ENCODE measurements at places on chromosomes 16 and 17.

DNA sequence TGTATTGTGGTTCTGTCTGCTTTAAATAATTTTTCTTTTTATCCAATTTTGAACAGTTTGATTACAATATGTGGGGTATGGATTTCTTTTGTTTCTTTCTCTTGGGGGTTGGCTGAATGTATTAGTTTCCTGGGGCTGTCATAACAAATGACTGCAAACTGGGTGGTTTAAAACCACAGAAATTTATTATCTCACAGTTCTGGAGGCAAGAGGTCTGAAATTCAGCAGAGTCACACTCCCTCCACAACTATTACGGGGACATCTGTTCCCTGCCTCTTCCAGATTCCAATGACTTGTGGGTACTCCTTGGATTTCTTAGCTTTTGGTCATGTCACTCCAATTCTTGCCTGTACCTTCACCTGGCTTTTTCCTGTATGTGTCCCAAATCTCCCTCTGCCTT lies 23.7 kb downstream of the COX11 start:
- no peak for DNase-seq

- DNase-seq, result no peak
These were observed 874 bp downstream of the WWP2 start for GRCh38 chr16:69762814-69763598.

DNA sequence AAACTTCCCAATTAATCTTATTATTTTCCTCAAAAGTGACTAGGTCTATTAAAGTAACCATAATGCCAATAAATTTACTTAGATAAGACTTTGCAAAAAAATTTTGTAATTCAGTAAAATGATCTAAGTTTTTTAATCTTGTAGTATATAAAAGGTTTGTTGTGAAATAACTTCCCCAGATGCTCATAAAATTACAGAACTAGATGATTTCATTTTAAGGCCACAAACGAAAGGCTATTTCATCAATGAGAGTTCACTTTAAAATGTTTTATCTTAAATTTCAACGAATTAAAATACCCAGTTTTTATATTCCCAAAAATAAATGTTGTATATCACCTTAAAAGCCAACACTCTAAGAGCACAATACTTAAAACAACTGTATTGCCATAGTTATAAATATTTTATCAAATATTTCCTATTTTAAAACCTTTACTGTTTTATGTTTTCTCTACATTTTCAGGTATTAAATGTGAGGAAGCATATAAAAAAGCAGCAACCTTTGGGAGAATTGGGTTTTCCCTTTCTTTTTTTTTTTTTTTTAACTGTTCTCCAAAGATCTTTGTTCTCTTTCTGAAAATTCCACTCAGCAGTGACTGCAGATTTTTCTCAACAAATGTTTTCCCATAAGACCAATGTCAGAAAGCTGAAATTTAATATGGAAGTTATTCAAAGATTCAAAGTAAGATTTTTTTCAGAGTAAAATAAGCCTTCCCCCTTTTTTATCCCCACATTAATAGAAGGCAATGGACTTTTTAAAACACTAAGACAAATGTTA lies 169.9 kb downstream of the CYB561 start:
- DNase-seq, result no peak

GRCh38 chr16:57711-58110 lies 4.1 kb downstream of the SNRNP25 start:
- DNase-seq, result no peak

DNA sequence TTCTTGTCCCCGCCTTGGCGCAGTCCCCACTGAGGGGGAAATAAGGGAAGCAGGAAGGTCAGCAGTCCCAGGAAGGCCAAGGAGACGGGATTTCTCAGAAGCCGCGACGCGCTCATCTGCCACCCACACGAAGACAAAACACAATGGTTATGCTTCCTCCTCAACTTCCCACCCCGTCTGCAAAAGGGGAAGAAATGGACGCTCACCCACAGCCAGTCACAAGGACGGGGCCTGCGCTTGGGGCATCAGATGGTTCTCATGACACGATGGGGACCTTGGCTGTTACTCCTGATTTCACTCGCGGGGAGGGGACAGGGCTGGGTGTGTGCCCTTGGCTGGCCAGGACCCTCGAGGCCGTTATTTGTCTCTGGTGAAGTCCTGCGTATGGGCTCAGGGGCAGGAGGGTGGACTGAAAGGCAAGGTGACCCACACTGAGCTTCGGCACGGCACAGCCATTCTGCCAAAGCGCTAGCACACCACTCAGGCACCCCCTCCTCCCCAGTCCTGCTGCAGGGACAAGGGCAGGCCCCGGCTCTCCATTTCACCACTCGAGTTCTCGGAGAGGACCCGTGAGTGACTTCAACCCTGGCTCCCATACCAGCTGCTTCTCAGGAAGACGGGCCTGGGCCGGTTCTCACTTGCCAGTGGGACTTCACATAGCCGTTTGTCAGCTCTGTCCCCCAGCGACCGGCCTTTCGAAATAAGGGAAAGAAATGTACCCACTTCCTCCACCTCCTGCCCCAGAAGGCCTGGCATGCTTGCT lies 84.5 kb downstream of the ABR start:
- no peak for DNase-seq

GRCh38 chr17:57379237-57379894 lies 123.0 kb downstream of the MSI2 start:
- DNase-seq, result peak; percentile 56

- DNase-seq, result no peak
These were observed 7.3 kb upstream of the PRSS36 start for GRCh38 chr16:31157136-31157535.

- peak; percentile 11 for DNase-seq
These were observed 30.7 kb upstream of the CHMP6 start for GRCh38 chr17:80960797-80961452.

DNA sequence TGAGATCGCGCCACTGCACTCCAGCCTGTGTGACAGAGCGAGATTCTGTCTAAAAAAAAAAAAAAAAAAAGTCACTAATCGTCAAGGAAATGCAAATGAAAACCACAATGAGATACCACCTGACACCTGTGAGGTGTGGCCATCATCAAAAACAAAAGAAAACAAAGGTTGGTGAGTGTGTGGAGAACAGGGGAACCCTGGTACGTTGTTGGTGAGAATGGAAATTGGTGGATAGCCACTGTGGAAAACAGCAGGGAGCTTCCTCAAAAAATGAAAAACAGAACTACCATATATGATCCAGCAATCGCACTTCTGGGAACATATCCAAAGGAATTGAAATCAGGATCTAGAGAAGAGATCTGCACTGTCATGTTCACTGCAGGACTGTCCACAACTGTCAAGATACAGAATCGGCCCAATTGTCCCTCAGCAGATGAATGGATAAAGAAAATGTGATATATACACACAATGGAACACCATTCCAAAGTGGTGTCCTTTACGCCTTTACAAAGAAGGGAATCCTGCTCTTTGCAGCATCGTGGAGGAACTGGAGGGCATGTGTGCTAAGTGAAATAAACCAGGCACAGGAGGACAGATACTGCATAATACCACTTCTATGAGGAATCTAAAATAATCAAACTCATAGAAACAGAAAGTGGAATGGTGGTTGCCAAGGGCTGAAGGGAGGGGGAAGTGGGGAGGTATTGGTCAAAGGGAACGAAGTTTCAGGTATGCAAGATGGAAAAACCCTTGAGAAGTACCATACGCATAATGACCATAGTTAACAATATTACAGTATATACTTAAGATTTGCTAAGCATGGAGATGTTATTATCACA lies 63.5 kb upstream of the PLCG2 start:
- no peak for DNase-seq

DNA sequence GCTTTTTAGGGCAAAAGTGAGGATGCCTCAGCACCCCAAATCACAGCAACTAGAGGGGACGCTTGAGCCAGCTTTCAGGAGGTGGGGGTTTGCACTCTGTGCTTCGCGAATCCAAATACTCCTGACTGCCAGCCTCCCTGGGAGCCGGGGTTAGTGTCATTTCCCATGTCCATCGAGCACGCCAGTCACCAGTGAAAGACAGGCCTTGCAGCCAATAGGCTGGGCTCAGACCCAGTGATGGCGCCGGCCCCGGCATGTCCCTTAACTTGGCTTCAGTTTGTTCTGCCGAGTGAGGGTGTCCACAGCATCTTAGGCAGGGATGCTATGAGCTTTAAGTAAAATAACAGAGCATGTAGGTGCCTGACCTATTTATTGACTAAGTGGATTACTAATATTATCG lies 50.9 kb upstream of the CDC42EP4 start:
- no peak for DNase-seq

DNA sequence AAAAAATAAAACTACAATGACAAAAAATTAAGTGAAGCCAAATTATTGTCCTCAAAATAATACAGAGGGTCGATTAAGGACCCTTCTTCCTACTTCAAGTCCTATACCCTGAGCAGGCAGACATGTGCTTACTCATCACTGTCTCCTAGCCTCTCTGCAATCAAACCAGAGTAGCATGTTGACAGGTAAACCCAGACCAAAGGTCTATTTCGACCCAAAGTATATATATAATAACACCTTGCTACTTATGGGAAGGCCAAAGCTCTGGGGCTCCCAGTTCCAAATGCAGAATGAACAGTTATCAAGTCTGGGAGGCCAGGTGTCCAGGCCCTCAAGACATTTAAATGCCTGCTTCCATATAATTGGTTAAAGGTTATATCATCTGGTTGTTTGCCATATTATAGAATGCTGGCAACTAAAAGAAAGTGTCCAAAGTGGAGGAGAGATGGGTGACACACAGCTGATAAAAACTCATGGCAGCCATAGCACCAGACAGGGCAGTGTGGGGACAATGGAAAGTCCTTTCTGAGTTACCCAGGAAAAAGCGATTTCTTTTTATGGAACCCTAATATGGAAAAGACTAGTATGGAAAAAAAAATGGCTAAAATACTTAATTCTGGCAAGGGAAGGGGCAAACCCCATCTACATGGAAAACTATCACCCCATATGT lies 53.6 kb downstream of the N4BP1 start:
- DNase-seq, result no peak

- DNase-seq, result no peak
These were observed 42.0 kb upstream of the RPL38 start for GRCh38 chr17:74161503-74161875.

DNA sequence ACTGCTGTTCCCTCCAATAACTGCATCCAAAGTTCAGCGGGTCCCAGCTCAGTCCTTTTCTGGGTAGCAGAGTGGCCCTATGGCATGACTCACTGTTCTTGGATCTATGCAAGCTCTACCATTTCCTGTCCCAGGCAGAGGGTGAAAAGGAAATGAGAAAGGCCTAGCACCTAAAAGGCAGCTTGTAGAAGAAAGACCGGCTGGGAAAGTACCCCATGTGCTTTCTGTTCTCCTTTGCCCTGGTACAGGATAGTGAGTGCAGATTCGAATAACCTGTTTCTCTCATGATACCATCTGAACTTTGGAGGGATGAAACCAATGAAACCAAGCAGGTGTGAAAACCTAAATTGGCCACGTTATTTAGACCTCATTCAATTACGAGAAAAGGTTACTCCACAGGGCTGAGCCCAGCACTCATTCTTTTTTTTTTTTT lies 12.7 kb upstream of the HASPIN start:
- DNase-seq, result no peak

GRCh38 chr16:83441517-83441916 lies 366.3 kb upstream of the HSBP1 start:
- no peak for DNase-seq

DNA sequence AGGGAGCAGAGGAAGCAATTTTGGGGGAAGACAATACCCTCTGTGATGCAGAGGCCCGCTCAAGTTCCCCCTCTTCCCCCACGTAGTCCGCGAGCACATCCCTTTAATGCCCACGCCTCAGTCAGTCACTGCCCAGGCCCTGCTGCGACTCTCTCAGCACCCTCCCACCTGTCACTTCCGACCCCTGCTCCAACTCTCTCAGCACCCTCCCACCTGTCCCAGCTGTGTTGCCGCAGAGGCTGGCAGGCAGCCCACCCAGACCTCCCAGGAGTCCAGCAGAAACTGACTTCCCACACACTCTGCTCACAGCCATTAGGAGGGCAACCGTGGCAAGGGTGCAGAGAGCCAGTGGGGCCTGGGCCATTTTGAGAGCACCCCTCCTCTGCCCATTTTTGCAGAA lies 92.7 kb downstream of the WSCD1 start:
- DNase-seq, result no peak

DNA sequence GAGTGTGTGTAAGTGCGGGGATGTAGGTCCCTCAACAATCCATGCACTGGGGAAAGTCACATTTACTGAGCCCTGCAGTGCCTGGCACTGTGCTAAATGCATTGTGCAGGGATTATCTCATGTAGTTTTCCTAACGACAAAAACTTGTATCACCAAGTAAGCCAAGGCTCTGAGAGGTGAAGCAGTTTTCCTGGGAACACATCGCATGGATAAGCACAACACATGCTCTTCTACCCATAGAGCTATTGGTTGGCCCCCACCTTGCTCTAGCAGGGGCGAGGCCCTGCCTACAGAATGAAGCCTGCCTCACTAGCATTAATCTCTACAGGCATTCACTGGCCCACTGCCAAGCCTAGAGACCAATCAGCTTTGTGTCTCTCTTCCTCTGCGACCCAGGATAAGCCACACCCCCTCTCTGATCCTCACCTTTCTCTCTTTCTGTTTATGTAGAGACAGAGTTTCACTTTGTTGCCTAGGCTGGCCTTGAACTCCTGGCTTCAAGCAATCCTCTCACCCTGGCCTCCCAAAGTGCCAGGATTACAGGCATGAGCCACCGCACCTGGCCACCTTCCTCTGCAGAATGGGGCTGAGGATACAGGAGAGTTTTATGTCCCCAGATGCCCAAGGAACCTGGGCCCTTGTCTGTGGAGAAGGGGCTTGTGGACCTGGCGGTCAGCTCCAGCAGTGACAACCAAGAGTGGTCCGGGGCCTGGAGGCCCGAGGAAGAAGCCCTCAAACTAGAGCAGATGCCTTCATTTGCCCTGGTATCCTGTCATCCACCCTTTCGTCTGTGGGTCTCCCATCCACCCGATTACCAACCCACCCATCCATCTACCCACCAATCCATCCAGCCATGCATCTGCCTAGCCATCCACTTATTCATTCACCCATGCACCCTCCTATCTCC lies 12.8 kb downstream of the CDH16 start:
- DNase-seq, result peak; percentile 84

DNA sequence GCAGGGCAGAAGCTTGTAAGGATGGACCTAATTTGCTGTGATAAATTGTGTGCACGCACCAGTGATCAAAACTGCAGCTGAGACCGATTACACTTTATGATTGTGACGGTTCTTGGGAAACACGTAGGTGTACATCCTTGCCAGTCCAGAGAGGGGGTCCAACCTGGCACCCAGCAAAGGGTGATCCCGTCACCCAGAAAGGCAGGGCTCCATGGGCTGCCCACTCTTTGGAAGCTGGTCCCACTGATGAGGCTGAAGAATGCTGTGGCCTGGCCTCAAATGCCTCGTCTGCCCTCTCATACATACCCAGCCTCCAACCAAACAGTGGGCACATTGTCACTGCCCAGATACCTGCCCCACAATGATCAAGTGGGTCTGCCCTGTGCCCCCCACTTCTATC lies 132.0 kb downstream of the C16orf78 start:
- no peak for DNase-seq

DNA sequence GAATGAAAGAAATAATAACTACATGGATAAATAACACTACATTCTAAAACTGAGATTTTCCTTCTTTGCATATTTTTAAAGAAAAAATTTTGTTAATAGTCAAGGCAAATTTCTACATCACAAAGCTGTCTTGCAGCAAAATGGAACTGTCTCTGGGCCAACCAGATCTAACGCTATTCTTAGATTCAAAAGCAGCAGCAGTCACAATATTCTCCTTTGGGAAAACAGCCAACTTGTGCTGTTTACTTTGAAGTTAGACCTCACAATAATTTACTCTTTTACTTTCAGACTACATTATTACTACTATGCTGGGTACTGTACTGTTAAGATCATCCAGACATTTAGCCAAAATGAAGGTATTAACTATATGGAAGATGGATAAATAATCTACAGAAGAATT lies 189.1 kb downstream of the CEP112 start:
- DNase-seq, result no peak
